HS-5 (cell line): ENCODE measurements at places on chromosomes 7 and 10.

DNA sequence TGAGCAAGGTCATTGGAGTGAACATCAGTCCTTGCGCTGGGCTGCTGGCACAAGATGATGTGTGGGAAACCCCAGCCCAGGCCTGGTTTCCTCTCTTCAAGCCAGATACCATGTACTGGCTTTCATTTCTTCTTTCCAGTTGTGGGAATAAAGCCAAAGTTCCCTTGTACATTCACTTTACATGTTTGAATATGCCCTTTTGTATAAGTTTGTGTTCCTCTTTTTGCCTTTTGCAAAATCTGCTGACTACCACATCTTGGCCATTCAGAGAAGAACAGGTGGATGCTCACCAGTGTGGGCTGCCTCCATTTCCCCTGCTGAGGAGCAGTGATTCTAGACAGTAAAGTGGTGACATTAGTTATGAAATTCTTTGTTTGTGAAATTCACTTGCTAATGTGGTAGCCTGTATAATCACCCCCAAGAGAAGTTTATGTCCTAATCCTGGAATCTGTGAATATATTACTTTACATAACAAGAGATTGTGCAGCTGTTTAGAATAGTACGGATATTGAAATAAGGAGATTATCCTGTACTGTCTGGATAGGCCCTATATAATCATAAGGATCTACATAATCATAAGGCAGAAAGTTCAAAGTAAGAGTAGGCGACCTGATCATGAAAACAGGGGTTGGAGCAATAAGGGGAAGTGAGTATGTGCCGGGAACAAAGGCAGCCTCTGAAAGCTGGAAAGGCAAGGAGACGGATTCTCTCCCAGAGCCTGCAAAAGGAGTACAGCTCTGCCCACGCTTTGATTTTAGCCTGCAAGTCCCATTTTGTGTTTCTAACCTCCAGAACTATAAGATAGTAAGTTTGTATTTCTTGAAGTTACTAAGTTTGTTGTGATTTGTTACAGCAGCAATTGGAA lies 18.8 kb upstream of the AOAH start:
- DNase-seq = no peak

DNA sequence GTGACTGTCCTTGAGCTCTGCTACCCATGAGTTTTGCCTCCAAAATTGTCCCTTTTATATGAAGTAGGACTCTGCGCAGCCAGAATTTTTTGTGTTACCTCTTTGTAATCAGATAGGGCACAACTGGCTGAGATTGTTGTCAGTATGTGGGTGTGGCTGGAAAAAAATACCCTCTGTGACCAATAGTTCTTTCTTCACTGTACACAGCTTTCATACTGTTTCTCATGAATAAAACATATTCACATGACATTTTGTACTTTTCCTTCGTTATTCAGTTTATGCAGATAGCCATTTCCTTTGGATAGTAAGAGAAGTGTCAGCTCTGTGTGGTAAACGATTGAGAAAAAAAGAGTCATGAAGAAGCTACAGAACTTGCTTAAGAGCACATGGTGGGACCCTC lies 49.6 kb upstream of the WNT8B start:
- DNase-seq = no peak

GRCh38 chr7:23022258-23022769 lies 8.4 kb upstream of the HYCC1 start:
- peak; percentile 96 for DNase-seq

DNA sequence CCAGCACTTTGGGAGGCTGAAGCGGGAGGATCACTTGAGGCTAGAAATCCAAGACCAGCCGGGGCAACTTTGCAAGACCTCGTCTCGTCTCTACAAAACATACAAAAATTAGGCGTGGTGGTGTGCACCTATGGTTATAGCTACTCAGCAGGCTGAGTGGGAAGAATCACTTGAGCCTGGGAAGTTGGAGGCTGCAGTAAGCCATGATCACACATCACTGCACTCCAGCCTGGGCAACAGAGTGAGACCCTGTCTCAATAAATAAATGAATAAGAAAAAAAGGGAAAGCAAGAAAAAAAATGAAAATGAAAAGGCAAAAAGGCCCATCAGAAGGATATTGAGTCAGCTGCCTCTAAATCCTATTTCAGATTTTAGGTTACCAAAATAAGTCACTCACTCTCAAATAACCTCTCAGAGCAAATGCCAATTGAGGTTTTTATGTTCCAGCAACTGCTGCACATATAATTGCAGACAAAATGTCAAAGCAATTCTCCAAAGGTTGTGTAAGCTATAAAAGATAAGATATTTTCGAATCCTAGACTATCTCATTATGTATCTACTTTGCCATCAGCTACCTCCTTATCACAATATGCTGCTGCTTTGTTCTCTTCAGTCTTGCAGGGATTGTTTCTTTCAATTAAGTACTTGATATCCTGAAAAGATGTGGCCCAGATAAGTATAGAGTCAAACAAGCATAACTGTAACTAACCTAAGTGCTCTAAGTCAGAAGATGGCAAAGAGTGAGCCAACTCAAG lies 4.7 kb downstream of the BAZ1B start:
- DNase-seq = no peak

DNA sequence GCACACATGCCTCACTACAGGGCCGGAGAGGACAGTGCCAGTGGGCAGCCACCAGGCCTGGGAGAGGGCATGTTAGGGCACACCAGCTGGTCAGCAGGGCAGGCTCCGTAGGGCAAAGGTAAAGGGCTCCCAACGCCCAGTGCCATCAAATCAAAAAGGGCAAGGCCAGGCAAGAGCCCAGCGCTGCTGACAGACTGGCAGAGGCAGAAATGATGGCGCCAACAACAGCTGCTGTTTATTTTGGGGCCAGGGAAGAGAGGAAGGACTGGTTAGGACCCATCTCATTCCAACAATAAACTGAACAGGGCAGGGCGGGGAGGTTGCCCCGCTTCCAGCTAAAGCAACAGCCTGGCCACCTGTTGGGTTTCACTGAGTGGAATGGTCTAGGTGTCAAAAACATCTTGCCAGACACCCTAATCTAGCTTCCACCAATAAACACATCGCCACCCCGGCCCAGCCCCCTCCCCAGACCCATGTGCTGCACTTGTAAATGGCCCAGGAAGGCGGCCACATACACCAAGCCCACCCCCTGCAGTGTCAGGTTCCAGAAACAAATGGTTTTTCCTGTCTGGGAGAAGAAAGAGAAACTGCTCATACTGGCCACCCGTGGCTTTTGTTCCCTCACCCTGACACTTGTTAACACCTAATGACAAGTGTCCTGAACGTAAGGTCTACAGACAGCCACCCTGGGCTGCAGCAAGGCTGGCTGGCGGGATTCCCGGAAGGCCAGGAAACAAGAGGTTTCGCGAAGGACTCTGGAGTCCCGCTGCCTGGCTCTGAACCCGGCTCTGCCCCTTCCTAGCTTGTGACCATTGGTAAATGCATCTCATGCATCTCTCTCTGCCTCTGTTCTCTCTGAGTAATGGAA lies 15.3 kb downstream of the SH3PXD2A start:
- no peak for DNase-seq
